SK-N-MC (cell line): ENCODE measurements at places on chromosomes 3 and 15.
A peak's percentile ranks its signal among the peaks of the same experiment; 100 is the strongest.

DNA sequence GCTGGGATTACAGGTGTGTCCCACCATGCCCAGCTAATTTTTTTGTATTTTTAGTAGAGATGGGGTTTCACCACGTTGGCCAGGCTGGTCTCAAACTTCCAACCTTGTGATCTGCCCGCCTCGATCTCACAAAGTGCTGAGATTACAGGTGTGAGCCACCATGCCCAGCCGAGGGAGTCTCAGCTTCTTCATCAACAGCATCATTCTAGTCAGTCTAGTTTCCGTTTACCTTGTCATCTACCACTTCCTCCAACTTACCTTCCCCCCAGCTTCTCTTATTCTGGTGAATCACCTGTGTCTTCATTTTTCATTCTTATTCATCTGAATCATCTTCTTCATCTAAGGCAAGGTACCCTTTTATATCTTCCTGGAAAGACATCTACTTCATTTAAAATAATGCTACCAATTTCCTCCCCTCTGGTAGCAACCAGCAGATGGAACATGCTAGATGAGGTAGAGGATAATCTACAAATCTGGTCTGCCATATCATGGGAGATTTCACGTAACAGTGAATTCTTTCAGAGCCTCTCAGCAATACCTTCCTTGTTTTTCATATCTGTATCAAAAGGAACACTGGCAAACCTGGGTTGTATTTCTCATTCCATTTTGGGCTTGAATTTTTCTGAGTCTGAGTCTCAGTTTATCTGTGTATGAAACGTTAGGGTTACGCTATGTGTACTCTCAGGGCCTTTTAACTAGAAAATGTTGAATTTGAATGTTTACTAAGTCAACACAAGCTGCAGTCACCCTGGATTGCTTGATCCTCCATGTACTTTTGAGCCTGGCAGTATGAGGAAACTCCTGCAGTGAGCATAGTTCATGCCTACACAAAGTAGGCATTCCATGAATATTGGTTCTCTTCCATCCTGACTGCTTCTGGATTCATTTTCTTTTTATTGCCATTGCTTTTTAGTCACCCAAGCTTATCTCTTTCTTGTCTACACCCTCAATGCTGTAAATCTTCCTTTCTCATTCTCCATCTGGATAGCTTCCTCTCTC lies 16.8 kb downstream of the LPP start:
- no peak for DNase-seq

DNA sequence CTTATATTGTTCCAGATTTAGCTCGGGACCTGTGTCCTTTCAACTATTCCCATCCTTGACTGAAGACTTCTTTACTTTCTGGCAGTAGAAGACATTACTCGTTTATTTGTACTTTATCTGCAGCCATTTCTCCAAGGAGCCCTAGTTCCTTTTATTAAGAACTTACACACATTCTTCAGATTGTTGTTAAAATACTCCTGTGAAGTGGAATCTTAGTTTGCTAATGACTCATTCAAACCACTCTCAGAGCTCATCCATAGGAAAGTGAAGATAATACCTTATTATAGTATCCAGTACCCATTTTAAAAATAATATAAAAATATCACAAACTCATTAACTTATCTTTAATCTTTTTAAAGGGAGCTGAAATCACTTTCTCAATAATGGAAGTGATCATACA lies 63.5 kb downstream of the C3orf70 start:
- no peak for DNase-seq

- no peak for DNase-seq
These were observed 42.0 kb downstream of the NUP210 start for GRCh38 chr3:13378155-13378554.

GRCh38 chr15:90862964-90863778 lies 5.2 kb upstream of the FURIN start:
- DNase-seq, result no peak

DNA sequence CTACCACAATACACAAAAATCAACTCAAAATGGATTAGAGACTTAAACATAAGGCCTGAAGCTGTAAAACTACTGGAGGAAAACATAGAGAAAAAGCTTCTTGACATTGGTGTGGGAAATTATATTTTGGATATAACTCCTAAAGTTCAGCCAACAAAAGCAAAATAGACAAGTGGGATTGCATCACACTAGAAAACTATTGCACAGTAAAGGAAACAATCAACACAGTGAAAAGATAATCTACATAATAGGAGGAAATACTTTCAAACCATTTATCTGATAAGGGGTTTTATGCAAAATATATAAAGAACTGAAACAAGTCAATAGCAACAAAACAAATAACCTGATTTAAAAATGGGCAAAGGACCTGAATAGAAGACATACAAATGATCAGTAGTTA lies 37.6 kb upstream of the TP63 start:
- peak; percentile 66 for DNase-seq

GRCh38 chr15:50164458-50164857 lies 17.5 kb upstream of the SLC27A2 start:
- no peak for DNase-seq

DNA sequence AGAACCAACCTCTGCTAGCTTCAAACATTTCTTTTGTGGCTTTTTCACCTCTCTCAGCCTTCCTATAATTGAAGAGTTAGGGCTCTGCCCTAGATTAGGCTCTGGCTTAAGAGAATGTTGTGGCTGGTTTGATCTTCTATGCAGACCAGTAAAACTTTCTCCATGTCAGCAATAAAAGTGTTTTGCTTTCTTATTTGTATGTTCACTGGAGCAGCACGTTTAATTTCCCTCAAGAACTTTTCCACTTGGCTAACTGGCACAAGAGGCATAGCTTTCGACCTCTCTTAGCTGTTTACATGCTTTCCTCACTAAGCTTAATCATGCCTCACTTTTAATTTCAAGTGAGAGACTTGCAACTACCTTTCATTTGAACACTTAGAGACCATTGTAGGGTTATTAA lies 964.7 kb downstream of the ROBO2 start:
- no peak for DNase-seq

DNA sequence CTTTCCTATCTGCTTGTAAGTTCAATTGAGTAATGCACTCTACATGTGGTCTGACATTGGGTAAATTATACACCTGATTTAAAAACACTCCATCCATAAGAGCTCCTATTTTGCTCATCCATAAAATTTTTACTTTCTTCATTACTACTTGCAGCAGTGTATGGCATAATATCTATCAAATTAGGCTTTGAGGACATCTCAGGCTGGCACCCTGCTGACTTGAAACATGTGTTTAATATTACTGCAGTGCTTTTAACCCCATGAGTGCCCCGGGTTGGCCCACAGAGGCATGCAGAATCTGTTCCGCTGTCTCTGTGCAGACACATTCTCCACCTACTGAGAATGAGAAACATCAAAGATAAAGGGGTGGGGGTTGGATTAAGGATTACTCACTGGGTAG lies 249.9 kb upstream of the DNAJC19 start:
- peak; percentile 89 for DNase-seq

DNA sequence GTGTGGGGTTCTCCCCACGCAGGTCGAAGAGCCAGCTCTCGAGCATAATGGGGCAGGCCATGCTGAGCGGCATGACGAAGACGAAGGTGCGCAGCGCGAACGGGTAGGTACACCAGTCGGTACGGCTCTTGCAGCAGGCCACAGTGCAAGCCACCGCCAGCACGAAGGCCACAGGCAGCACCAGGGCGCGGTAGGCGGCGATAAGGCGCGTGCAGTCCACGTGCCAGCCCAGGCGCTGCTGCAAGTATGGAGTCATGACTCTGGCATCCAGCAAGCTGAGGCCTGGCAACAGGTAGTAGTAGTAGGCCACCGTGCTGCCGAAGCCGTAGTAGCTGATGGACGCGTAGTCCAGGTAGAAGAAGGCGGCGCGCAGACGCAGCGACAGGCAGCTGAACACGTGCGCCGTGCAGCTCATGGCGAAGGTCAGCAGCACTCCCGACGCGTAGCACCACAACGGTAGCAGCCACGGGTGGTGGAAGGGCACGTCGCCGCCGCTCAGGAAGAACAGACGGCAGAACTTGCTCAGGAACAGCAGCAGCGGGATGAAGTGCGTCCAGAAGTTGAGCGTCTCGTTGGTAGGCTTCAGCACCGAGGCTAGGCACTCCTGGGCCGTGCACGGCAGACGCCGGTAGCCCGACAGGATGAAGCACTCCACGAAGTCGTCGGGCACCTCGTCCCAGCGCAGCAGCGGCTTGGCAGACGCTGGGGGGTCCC lies 797 bp downstream of the PAQR9 start:
- no peak for DNase-seq

DNA sequence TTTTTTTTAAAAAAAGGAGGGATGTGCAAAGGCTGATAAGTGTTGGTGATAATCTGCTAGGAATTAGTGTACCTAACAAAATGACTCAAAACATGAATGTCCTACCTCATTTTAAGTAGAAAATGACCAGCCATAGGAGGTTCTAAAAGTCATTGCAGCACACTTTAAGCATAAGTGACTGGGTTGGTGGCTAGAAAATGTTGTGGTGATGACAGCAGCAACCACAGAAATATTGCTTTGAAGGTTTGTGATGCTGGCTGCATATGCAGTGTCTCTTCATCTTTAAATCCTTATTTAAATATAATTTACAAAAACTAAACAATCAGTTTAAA lies 55.2 kb downstream of the CMSS1 start:
- DNase-seq, result no peak

DNA sequence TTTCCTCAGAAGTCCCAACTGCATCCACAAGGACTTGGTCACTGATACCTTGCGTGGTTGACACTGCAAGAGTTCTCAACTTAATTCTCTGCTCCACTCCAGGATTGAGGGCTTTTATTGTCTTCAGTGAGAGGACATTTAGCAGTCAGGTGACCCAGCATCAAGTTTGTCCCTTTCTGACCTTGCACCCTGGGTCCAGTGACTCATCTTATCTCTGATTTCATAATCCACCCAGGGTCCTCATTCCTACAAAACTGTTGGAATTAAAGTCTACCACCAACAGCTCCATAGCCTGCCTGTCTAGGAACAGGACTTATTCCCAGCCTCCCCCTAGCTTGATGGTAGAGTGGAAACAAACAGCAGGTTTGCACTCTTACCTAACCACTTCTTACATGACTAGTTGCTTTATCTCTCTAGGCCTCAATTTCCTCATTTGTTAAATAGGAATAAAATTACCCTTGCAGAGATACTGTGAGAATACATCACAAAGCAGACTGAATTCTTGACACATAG lies 151.3 kb upstream of the LPP start:
- no peak for DNase-seq

DNA sequence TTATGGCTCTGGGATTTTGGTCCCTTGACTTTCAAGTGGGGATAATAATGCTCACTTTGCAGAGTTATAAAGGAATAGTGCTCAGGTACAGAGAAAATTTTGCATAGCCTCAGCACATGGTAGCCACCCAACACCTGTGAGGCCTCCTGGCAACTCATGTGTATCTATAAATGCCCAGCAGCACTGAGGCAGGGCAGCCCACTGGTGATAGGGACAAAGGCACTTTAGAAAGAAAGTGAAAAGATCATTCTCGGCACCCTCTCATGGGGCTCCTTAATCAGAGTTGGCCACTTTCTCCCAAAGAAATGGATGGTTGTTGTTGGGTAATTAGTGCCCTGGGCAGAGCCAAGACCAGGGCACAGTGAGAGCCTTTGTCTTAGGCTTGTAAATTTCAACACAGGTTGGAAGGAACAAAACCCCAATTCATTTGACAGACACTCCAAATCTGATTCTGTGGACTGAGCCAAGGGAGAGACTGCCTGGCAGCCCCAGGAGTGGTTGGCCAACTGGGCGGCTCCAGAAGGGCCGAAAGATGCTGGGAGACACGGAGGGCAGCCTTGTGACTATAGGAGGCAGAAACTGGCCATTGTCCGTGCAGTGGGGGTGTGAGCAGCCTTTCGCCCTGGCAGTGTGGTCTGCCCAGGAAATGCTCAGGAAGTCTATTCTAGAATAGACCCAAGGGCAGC lies 213.2 kb upstream of the RGMA start:
- DNase-seq, result no peak

GRCh38 chr15:62835351-62835750 lies 207.2 kb upstream of the TPM1 start:
- no peak for DNase-seq

- no peak for DNase-seq
These were observed 107.3 kb downstream of the MINAR1 start for GRCh38 chr15:79539401-79539800.

DNA sequence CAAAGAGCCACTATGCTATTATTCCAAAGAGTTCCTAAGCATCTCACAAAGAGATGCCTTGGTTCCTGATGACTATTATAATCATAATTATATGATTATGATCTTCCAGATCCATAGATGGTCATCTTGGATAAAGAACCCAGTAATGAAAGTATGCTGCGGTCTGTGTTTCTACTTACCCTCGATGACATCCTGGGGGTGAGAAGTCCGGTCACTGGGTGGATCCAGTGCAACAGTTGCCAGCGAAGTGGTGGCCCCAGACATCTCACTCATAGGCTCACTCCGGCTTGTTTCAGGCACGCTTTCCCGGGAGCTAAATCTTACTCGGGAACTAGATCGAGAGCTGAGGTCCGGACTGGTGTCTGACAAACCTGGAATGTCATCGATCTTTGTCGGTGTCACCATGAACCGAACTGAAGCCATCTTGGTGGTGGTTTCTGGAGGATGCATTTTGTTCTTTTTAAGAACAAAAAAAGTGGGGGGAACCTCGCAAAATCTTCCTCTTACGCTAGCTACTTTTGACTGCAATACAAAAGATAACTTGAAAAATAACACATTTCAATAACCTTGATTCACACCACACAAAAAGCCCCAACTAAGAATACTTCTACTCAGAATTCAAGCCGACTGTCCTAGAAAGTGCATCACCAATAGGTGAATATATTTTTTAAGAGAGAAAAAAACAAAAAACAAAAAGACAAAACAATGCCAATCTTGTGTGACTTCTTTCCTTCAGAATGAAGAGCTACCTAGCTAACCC lies 1.2 kb downstream of the SLC12A6 start:
- DNase-seq, result no peak
